ENCODE measurements at places on chromosomes 7 and 10.
A peak's percentile ranks its signal among the peaks of the same experiment; 100 is the strongest.

DNA sequence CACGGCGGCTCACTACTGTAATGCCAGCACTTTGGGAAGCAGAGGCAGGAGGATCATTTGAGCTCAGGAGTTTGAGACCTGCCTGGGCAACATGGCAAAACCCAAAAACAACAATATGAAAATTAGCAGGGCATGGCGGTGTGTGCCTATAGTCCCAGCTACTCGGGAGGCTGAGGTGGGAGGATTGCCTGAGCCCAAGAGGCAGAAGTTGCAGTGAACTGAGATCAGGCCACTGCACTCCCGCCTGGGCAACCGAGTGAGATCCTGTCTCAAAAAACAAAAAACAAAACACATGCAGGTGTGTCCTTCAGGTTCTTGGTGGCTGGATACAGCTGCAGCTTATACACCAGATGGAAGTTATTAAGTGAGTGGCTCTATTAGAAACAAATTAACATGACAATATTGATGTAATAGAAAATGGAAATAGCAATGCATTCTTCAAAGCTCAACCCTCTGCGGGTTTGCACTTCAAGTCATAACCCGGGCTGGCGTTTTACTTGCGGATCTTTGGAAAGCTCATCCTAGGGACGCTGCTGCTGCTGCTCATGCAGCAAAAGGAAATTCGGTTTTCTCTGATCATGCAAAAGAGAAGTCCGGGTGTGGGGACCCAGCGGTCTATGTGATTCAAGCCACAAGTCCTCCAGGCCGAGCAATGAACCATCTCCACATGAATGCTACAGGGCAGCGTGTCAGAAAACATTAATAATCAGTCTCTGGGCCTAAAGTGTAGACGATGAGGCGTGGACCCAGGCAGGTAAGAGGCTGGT, 281.9 kb downstream of the PRPF18 start:
- no peak for DNase-seq

- no peak for DNase-seq
Measured at GRCh38 chr7:129790136-129790535, 162.6 kb downstream of the UBE2H start.

- no peak for DNase-seq
Measured at GRCh38 chr7:134419875-134420274, 39.0 kb downstream of the AKR1B1 start.

DNA sequence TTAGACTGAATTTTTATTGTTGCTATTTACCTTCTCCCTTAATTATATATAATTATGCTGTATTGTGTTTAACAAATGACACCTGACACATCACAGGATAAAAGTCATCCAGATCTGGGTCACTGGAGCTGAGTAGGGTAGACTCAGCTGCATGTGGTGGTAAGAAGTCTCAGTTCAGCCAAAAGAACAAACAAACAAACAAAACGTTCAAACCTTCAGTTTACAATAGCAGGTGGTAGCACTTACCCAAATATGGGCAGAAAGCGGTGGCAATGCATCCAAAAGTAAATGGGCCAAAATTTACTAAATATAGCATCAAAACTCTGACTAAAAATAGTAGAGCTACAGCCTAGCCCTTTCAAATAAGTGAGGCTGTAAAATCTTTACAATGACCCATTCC, 42.2 kb downstream of the ZWINT start:
- DNase-seq: no peak

- DNase-seq: peak; percentile 26
Measured at GRCh38 chr7:76023002-76023401, 24.8 kb downstream of the STYXL1 start.

- peak; percentile 74 for DNase-seq
Measured at GRCh38 chr10:83983578-83984255, 155.6 kb upstream of the GHITM start.

DNA sequence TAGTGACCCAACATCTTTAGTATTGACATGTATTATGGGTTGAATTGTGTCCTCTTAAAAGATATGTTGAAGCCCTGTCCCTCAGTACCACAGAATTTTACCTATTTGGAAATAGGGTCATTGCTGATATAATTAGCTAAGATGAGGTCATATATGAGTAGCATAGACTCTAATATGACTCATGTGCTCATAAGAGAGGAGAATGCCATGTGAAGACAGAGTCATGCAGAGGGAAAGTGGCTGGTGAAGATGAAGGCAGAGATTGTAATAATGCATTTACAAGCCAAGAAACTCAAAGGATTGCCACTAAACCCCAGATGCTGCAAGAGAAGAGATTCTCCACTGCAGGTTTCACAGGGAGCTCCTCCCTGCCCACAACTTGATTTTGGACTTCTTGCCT, 496.4 kb downstream of the KIF20B start:
- DNase-seq: no peak
